ENCODE measurements at places on chromosomes 2 and 18.

DNA sequence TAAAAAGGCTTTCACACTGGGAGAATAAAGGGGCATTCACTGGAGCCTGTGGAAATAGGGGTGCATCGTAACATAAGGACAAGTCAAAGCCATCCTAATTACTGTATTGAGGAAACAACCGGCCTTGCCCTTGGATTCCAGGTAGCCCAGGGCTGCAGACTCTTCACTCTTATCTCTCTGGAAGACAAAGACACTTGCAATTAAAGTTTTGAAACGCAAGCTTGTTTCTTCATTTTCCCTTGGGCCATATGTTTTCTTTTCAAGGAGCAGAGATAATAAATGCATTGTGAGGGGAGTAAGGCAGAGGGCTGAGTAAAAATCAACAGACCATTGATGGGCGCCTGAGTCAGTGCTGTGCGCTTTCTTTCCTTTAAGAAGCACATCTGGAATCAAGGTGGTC, 11.5 kb downstream of the TNFRSF11A start:
- DNase-seq, result no peak

DNA sequence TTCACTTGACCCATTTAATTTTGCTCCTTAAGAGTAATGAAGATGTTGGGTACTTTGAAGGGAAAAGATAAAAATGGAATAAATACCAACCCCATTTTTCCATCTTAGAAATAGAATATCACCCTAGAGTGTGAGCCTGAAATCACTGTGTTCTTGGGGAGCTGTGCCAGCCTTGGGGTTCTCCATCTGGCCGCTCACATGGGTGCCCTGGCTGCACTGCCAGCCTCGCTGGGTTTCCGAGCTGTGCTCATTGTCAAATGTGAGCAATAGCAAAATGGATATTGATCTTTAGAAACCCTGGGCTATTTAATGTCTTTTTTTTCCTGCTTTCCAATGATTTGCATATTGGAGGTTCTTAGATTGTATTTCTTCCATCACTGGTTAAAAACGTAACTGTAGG, 9.3 kb downstream of the APCDD1 start:
- no peak for DNase-seq

GRCh38 chr2:99640635-99641151, 150.9 kb upstream of the REV1 start:
- DNase-seq, result no peak

DNA sequence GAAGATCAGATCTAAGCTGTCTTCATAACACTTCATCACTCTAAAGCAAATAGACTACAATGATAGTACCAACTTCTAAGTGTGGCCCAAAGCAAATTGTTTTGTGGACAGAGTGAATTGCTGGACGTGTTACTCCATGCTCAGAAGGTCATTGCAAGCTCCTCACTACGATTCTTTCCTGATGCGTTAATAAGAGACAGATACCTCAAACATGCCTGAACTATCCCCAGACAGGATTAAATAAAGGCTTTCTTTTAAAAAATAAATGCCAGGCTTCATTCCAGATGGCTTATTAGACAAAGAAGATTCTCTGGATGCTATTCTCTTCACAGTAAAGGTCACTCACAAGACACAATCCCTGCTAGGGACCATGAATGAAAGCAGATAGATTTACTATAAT, 621.2 kb downstream of the DCDC2C start:
- no peak for DNase-seq

- DNase-seq, result no peak
These were observed 13.1 kb upstream of the CATIP start for GRCh38 chr2:218343591-218343990.

DNA sequence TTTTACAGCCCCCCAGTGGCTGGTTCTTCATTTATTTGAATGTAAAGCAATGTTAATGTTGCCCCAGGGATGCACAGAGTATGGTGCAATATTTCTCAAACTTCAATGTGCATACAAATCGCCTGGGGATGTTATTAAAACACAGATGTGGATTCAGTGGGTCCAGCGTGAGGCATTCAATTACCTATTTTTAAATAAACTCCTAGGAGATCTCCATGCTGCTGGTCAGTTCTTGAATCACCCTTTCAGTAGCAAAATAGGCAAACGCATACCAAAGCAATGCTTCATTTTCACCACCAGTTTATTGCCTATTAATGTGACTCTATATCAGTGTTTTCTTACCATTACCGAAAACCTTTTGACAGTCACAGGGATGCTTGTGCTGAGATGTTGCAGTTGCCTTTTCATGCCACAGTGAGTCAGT, 530.7 kb downstream of the CBLN2 start:
- DNase-seq, result no peak

DNA sequence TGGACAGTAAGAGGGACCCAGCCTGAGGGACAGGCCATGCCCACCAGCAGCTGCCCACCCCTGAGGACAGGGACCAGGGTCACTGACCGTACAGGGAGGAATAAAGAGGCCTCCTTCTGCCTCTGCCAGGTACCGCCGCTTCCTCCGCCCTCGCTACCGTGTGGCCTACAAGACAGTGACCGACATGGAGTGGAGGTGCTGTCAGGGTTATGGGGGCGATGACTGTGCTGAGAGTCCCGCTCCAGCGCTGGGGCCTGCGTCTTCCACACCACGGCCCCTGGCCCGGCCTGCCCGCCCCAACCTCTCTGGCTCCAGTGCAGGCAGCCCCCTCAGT, 2.2 kb downstream of the EMILIN1 start:
- DNase-seq, result no peak

- DNase-seq, result no peak
These were observed 169.0 kb upstream of the HAAO start for GRCh38 chr2:42961385-42961811.

DNA sequence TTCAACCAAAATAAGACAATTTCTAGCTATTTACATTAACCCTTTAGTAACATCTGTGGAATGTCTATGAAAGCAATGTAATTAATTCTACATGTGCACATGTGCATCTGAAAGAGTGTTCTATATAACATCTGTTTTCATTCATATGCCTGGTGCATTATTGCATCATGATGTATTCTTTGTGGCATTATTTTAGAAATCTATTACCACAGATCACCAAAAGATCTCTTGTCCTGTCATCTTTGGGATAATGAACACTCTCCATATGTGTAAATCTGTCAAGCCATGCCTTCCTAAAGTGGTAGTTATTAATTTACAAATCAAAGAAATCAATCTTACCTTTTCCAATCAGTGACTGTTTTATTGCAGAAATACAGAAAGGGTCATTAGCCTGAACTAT, 86.9 kb downstream of the TRIB2 start:
- DNase-seq, result no peak

- DNase-seq, result no peak
These were observed 75.3 kb downstream of the CCDC148 start for GRCh38 chr2:158381205-158381604.
